ENCODE measurements at places on chromosomes 3 and 15.

DNA sequence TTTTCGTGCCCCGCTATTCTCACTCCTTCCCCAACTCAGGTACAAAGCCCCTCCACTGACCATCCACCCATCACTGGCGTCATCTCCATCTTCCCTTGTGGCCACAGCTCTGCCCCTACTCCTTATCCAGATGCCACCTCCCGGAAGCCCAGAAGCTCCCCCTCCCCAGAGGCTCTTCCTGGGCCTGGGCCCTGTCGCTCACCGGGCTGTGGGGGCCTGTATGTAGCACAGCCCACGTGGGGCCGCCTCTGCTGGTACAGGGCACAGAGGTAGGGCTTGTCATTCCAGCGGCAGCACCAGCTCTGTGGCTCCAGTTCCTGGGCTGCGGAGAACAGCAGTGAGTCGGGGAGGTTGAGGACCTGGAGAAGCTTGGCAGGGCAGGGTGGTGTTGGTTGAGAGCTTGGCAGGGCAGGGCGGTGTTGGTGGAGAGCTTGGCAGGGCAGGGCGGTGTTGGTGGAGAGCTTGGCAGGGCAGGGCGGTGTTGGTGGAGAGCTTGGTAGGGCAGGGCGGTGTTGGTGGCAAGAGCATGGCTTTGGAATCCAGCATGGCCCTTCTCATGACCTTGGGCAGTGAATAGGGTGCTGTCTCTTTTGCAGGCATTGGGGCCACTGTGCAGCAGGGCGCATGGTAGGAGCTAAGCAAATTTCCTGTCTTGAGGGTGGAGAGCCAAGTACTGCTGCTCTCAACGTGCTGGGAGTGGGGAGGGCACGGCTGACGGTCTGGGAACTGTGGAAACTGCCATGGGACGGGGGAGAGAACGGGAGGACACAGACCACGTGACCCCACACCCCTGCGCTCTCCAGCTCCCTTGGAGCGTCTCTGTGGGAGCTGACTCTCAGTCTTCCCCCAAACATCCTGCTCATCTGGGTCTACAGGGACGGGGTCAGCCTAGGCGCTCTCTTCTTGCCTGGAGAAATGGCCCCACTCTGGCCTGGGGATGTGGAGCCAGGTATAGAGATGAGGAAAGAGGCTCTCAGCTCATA, 43.4 kb downstream of the MUC20 start:
- DNase-seq: no peak

GRCh38 chr3:171875923-171876412, 32.8 kb downstream of the TMEM212 start:
- no peak for DNase-seq

GRCh38 chr3:194046995-194047645, 88.8 kb upstream of the HES1 start:
- peak; percentile 46 for DNase-seq

GRCh38 chr15:66644869-66645268, 57.2 kb upstream of the SMAD6 start:
- no peak for DNase-seq

GRCh38 chr3:14512281-14512941, 27.7 kb downstream of the GRIP2 start:
- DNase-seq: no peak

- no peak for DNase-seq
Measured at GRCh38 chr15:84761607-84762131, 13.3 kb downstream of the ZNF592 start.

DNA sequence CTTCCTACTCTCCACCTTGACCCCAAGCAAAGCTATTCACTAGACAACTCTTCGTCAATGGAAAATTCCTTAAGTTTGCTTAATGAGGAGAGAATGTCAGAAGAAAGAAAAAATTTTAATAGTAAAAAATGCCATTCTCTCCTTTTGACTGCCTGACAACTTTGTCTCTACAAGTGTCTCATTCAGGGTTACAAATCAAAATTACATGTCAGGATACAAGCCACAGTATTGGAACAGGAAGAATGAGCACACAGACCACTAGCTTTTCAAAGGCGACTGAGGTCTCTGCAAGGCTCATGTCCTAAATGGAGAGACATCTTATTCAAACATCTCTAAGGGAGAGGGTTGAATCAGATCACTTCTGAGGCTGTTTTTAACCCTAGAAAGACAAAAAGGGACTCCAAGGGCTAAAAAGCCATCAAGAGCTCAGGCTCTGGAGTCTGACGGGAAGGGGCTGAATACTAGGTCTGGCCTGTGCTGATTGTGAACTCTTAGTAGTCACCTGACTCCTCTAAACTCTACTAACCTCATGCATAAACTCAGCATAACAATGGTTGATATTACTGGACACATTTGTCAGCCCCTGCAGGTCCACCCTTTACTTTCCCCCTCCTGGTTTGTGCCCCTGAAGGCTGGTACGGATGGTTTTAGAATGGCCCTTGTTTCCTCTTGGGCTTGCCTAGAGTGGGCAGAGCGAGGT, 12.8 kb upstream of the MEIS2 start:
- no peak for DNase-seq

DNA sequence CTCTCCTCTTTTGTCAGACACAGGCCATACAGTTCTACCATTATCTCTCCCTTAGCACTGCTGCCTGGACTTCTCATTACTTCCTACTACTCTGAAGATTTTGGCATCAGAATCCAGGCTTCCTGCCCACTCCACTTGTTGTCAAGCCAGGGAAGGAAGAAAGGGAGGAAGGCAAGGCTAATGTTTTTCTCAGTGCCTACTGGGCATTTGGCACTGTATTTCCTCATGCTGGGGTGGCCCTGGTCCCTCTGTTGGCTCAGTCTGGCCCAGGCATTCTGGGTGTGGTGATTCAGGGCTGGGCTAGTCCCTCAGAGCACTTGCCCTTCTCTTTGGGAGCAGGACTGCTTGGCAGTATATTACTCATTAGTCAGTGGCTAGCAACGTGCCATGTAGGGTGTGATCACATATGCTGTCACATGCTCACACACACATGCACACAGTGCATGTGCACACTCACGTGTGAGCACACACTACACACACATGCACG, 52.9 kb downstream of the BSN start:
- DNase-seq: no peak

- no peak for DNase-seq
Measured at GRCh38 chr3:71392251-71392650, 191.3 kb downstream of the FOXP1 start.

DNA sequence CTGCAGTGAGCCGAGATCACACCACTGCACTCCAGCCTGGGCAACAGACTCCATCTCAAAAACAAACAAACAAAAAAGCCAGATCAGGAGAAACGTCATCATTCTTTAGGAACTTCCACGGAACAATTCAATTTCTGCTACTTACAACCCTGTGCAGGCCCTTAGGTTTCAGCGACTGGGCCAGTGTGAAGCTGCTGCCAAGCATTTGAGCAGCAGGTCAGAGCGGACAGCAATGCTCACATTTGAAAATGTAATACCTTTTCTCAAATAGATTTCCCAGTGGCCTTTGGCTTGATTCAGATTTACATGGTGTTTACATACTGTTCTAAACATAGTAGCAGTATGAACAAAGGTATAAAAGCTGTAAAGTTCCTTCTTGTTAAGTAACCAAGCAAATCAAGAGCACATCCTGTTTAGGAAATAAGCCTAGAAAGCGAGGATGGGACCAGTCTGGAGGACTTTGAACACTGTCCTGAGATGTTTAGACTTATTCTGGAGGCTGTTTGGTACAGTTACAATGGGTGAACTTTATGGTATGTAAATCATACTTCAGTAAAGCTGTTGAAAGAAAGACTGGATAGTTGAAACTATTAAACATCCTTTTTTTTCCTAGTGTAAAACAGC, 141.2 kb downstream of the HCN4 start:
- DNase-seq: no peak

- DNase-seq: no peak
Measured at GRCh38 chr3:19967812-19968211, 20.9 kb downstream of the RAB5A start.

- no peak for DNase-seq
Measured at GRCh38 chr3:168325684-168326083, 230.0 kb upstream of the GOLIM4 start.

GRCh38 chr15:39140060-39140604, 440.7 kb upstream of the THBS1 start:
- DNase-seq: no peak
